Naive B cell (primary cell): ENCODE measurements at places on chromosomes 7 and 10.
A peak's percentile ranks its signal among the peaks of the same experiment; 100 is the strongest.

DNA sequence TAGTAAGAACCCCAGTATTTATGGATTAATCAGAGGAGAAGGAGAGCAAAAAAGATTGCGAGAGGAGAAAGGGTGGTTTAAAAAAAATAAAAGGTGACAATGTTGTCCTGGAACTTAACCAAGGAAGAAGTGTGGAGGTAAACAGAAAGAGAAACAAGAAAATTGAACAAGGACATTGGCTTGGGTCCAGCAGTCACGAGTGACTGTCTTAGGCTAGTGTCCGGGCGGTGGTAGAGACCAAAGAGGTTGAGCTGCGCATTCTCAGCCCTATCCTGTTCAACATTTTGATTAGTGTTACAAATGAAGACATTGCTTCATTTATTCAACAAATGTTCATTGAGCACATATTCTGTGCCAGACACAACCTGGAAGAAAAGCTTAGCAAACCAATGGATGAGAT, 329.9 kb downstream of the FGFR2 start:
- no peak for DNase-seq

DNA sequence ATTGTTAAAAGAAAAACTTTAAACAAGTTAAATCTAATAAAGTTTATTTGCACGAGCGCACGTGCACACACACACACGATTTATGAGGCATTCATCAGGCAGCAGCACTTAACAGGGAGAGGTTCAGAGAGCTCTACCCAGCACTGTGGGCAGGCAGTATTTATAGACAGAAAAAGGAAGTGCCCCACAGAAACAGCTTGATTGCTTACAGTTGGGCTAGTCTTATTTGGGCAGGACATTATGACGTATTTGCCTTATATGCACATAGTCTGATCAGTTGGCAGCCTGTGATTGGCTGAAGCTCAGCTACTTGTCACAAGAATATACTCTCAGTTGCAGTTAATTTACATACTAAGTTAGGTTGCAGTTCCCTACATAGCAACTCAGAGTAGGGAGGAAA, 1.2 kb upstream of the SDHAF3 start:
- peak; percentile 71 for DNase-seq

DNA sequence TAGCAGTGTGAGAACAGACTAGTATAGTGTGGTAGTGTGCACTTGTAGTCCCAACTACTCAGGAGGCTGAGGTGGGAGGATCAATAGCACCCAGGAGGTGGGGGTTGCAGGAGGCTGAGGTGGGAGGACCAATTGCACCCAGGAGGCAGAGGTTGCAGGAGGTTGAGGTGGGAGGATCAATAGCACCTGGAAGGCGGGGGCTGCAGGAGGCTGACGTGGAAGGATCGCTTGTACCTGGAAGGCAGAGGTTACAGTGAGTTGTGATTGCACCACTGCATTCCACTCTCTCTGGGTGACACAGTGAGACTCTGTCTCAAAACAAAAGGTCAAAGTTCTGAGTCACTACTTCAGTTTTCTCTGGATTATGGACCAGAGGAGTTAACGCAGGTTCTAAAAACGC, 22.6 kb upstream of the DIP2C start:
- no peak for DNase-seq

DNA sequence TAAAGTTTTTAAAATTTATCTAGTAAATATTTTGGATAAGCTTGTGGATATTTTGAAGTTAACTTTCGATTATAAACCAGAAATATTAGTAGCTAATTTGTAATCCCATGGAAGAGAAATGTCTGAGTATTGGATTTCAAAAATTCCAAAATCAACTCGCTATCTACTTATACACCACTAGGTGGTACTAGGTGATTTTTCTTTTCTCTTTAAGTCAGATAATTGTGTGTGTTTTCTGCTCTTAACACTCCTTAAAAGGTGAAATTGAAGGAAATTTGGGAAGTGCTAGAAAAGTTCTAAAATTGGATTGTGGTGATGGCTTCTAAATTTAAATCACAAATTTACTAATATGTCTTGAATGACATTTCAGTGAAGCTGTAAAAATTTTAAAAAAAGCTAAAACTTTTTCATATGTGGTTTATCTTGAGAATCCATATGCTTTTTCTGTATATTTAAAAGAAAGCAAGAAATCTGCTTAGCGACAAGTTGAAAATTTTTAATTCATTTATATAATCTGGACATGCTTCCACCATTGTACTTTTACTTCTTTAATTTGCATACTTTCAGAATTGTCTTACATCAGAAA, 90.2 kb downstream of the IPMK start:
- peak; percentile 5 for DNase-seq

GRCh38 chr10:80144696-80145131, 12.2 kb downstream of the PLAC9 start:
- DNase-seq, result no peak

DNA sequence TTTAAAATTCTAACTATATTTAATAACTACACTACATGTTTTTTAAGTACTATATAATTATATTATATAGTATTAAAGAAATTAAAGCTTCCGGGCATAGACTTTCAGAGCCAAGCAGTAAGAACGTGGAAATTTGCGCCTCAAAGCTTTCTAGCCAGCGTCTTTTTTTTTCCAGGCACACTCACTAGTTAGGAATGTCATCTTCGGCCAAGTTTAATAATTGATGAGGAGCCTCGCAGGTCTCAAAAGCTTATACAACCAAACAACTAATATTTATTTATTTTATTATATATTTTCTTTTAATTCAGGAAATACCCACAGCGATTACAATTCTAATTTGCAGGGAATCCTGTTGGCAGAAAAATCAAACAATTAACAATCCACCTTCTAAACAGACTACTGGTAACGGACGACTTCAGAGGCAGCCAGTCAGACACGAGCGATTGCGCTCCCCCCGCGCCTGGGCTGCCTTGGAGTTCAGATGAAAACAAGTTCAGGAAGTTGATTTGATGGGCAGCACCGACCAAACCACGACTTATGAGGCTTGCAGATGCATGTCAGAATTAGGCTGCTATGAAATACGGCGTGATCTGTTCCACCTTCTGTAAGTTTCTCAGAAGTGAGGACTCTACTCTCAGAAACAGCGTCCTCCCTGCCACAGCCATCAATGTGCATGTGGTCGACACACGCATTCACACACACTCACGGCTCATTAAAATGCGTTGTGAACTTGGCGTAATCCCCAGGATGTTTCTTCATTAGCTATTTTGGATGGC, 431.8 kb upstream of the MGMT start:
- no peak for DNase-seq

GRCh38 chr7:77348371-77348813, 67.8 kb downstream of the GSAP start:
- DNase-seq, result no peak

DNA sequence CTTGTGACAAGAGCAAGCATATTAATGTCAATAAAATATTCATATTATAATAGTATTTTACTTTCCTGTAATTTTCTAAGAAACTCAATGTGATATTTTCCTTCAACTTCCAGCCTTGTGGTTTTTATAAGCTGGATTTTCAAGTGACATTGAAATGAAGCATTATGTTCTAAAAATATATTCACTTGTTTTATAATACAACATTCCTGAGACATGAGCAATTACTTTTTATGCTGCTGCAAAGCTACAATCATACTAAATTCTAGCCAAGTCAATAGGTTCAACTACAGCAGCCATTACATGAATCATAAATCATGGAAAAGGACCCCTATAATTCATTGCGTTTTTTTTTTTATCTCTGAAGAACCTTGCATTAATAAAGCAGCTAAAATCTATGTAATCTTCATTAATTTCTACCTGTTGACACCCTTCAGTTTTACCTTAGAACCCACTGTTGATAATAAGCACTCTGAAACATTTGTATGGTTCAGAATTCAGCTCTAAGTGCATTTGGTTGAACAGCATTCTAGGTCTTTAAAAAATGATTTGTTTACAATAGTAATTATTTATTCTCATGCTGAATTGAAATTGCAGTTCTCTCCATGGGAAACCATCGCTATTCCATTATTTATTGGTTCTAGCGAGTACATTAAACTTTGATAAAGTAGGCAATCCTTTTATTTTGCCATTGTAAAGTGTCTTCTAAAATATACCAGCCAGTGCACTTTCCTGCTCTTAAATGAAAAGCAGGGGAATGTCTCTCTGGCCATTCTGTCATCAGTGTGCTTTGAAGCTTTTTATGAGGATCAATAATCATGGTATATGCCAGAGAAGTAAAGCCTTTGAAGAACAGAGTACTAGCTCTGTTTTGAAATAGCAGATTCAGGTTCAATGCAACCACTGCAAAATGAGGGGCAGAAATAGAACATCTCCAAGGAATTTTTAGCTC, 132.6 kb downstream of the GNAT3 start:
- DNase-seq, result no peak

DNA sequence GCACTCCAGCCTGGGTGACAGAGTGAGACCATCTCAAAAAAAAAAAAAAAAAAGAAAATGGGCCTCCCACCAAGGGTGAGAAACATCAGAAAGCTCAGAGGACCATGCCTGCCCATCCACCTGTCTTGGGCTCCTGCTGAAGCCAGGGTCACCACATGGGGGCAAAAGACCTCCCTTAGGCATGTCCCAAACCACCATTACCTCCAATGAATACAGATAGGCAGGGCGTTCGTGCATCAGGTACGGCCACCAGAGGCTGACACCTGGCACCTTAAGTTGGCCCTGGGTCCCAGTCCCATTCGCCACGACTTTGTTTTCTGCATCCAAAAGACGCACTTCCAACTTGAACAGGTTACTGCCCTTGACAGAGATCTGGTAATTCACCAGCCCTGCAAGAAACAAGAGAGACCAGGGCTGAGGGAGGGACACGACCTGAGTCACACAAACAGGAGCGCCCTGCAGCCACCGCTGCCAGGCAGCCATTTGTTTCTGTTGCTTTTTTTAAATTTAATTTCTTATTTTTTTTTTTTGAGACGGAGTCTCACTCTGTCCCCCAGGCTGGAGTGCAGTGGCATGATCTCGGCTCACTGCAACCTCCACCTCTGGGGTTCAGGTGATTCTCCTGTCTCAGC, 6.1 kb downstream of the GUSB start:
- no peak for DNase-seq

GRCh38 chr7:53252539-53252938, 217.1 kb downstream of the POM121L12 start:
- DNase-seq, result no peak
